Osteoblast (primary cell): ENCODE measurements at places on chromosomes 6 and 20. TPM values are rescaled to one million over a fixed set of nuclear protein-coding genes. Genes with fewer than 3 reads are reported as not detected.

SLC25A27 gene
- 9.4 and 10.5 TPM in 2 replicates for total RNA-seq

TOX2 gene
- total RNA-seq: 0.88 and 1.1 TPM in 2 replicates

GHRH gene
- total RNA-seq: not detected in 2 replicates

MYL9 gene
- total RNA-seq: 135 and 141 TPM in 2 replicates

ARMC2 gene
- 1.4 and 2.7 TPM in 2 replicates for total RNA-seq

RIPPLY2 gene
- under 0.01 TPM in 1 of 2 replicates, not detected in the other for total RNA-seq

AVP gene
- not detected in 2 replicates for total RNA-seq

SMPD2 gene
- 14.8 and 15.0 TPM in 2 replicates for total RNA-seq

DNA sequence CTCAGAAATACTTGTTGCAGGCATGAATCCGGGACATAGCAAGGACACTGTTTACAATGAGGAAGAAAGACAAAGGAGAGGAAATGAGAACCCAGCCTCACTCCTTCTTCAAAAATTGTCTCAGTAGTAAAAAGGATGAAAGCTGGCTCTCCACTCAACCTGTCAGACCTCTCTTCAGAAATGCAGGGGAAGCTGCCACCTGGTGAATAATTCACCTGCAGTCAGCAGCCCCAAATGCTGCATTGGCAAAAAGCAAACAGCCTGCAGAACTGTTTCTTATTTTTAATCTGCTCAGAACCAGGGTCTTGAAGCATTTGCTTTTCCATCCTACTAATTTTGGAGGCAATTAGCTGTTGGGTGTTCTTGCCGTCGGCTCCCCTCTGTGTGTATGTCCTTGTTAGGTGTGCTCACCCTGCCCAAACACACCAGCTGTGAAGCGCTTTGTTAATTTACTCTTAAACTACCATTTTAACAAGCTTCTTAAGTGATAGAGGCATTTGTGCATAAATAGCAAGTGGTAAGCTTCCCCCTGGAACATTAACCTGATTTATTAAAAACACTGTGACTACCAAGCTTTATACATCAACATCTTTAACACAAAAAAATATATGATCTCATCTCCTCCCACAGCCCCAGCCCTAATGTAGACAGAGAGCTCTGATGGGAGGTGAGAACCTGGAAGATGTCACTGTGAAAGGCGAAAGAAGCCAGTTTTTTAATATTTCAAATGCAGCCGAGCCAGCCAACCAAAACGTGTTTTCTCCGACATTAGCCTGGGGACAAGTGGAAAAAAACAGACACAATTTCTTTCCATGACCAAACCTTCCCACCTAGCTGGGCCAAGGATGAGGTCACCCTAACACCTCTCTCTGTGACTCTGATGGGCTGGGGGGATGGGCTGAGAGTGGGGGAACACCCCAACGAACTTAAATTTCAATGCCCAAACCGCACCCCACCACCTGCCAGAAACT lies 451.0 kb upstream of the SULF2 start:
- H3K4me3 ChIP-seq: no peak overlapping the region
- H3K4me1 ChIP-seq: no peaks in the 10 kb centered on the region
- peaks cover 8% of the 10 kb centered on the region for H3K27me3 ChIP-seq
- H3K36me3 ChIP-seq: no peaks in the 10 kb centered on the region

DNA sequence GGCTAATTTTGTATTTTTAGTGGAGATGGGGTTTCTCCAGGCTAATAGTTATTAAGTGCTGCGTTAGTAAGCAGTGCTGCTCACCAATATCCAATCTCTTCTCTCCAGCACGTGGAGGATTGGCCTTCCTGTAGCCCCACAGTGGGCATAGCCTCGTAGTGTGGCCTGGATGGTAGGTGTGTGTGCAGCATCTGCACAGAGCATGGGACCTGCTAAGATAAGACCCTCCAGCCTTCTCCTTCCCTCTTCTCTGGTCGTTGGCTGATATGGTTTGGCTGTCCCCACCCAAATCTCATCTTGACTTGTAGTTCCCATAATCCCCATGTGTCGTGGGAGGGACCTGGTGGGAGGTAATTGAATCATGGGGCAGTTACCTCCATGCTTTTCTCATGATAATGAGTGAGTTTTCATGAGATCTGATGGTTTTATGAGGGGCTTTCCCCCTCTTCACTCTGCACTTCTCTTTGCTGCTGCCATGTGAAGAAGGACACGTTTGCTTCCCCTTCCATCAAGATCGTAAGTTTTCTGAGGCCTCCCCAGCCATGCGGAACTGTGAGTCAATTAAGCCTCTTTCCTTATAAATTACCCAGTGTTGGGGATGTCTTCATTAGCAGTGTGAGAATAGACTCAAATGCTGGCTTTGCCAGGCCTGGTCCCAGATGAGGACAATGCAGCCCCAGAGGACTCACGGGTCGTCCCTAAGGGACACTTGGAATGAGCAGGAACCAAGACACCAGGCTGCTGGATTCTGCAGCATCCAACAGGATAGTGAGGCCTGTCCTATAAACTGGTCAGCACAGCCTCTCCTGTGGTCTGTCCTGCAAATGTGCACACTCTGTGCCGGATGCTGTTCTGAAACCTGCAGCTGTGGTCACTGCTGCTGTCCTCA lies 63.4 kb upstream of the AFDN start:
- no peaks in the 10 kb centered on the region for H3K4me1 ChIP-seq
- no peak overlapping the region for H3K27ac ChIP-seq

DNA sequence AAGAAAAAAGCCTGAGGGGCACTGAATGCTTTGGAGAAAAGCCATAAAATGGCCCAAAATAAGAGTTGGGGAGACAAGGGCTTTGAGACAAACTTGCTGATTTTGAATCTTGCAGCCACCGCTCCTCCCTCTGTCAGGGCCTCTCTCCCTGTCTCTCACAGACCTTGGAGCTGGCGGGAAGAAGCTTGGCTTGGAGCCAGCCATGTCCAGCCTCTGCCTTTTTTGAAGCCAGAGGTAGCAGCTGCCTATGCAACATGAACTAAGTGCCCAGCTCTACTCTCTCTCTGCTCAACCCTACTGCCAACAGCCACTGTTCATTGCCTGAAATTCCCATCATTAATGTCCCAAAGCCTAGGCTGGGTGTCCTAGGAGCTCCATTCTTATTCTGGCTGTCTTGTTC lies 63.7 kb upstream of the CTNNBL1 start:
- DNase-seq: no peak
- H3K27ac ChIP-seq: no peak overlapping the region
- H3K4me3 ChIP-seq: no peak overlapping the region
- no peaks in the 10 kb centered on the region for H3K4me1 ChIP-seq
- H3K27me3 ChIP-seq: peaks cover 7% of the 10 kb centered on the region
- no peaks in the 10 kb centered on the region for H3K36me3 ChIP-seq

DNA sequence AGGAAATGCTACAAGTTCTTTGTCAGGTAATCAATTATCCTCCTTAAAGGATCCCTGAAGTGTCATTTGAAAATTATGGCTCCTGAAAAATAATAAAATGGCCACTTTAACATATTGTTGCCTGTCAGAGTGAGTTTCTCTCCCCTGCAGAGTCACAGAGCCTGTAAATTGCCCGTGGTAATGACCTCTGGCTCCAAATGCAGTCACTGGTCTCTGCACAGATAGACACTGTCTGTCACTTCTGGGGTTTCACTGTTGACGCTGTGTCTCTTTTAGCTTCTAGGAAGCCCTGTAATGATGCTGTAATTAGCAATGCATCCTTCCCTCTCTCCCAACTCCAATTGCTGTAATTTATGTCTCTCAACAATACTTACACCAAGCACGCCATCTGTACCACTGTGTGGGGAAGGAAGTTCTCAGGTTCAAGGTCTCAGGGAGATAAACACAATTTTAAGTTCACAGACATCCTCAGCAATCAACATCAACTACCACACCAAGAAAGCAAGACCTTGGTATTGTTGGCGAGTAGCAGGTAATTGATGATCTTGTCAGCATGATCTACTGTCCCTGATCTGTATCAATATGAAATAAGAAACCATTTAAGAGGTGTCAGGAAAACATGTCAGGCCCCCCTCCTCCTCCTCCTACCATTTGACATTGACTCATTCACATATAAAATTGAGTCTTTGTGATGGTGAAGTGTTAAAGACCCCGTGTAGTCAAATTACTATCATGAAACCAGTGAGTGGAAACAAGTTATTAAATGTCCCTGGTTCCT lies 91.2 kb upstream of the SULF2 start:
- H3K27me3 ChIP-seq: peaks cover 13% of the 10 kb centered on the region
- no peak overlapping the region for H3K27ac ChIP-seq
- no peaks in the 10 kb centered on the region for H3K4me1 ChIP-seq

- no peak overlapping the region for H3K27ac ChIP-seq
- H3K4me3 ChIP-seq: no peak overlapping the region
- no peak for DNase-seq
- H3K4me1 ChIP-seq: peaks cover 22% of the 10 kb centered on the region
- no peaks in the 10 kb centered on the region for H3K27me3 ChIP-seq
Measured at GRCh38 chr20:41141153-41141815, 3.9 kb downstream of the PLCG1 start.

DNA sequence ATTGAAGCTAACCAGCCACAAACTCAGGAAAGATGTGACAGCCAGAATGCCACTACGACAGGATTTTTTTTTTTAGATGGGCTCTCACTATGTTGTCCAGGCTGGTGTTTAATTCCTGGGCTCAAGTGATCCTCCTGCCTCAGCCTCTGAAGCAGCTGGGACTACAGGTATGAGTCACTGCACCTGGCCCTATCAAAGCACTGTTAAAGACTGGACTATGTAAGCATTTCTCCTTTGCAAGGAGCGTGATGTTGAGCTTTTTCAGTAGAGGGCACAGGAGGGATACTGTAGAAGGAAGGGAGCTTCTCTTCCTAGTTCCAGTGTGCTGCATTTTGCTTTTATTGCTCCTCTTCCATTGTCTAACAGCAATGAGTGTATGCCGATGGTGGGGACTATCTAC lies 35.8 kb downstream of the ZBTB9 start:
- no peaks in the 10 kb centered on the region for H3K36me3 ChIP-seq
- H3K4me1 ChIP-seq: no peaks in the 10 kb centered on the region
- H3K4me3 ChIP-seq: no peak overlapping the region

DNA sequence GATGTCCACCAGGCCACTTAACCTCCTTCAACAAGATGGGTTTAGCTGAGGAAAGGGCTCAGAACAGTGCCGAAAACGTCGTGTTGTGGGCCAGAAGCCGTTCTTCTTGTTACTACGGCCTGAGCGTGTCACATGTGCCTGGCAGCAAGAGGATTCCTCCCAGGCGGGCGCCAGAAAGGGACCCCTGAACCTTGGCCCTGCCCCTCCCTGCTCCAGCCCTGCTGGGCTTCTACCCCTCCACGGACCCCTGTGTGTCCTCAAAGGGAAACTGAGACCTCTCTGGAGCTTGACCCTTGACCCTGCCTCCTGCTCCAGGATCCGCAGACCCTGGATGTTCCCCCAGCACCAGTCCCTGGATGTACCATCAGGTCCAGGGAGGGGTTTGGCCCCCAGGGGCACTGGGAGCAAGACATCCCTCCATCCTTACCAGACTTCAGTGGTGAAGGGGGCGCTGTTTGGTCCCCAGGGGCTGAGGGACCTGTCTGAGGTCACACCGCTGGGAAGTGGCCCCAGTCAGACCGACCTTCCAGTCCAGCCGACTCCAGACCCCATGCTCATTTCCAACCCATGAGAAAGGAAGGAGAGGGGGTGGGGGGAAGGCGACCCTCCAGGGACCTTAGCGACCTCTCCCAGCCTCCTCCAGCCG lies 10.1 kb downstream of the HRH3 start:
- no peak overlapping the region for H3K4me3 ChIP-seq
- H3K36me3 ChIP-seq: no peaks in the 10 kb centered on the region
- peaks cover 23% of the 10 kb centered on the region for H3K27me3 ChIP-seq
- peak; percentile 71 for DNase-seq
- peaks cover 6% of the 10 kb centered on the region for H3K4me1 ChIP-seq
- no peak overlapping the region for H3K27ac ChIP-seq

DNA sequence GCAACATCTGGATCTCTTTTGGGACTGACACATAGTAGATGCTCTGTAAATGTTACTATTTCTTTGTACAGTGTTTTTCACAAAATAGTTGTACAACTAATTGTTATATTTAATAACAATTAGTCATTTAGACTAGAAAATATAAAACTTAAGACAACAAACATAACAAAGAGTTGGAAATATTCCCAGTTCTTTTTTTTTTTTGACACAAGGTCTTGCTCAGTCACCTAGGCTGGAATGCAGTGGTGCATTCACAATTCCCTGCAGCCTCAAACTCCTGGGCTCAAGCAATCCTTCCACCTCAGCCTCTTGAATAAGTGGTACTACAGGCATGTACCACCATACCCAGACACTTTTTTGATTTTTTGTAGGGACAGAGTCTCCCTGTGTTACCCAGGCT lies 105.8 kb downstream of the UTRN start:
- H3K36me3 ChIP-seq: no peaks in the 10 kb centered on the region
- DNase-seq: no peak
- no peak overlapping the region for H3K4me3 ChIP-seq

GRCh38 chr20:11173916-11174315 lies 500.1 kb upstream of the JAG1 start:
- H3K4me1 ChIP-seq: peaks cover 13% of the 10 kb centered on the region
- H3K36me3 ChIP-seq: no peaks in the 10 kb centered on the region
- no peak for DNase-seq
- H3K27ac ChIP-seq: no peak overlapping the region
- no peaks in the 10 kb centered on the region for H3K27me3 ChIP-seq

DNA sequence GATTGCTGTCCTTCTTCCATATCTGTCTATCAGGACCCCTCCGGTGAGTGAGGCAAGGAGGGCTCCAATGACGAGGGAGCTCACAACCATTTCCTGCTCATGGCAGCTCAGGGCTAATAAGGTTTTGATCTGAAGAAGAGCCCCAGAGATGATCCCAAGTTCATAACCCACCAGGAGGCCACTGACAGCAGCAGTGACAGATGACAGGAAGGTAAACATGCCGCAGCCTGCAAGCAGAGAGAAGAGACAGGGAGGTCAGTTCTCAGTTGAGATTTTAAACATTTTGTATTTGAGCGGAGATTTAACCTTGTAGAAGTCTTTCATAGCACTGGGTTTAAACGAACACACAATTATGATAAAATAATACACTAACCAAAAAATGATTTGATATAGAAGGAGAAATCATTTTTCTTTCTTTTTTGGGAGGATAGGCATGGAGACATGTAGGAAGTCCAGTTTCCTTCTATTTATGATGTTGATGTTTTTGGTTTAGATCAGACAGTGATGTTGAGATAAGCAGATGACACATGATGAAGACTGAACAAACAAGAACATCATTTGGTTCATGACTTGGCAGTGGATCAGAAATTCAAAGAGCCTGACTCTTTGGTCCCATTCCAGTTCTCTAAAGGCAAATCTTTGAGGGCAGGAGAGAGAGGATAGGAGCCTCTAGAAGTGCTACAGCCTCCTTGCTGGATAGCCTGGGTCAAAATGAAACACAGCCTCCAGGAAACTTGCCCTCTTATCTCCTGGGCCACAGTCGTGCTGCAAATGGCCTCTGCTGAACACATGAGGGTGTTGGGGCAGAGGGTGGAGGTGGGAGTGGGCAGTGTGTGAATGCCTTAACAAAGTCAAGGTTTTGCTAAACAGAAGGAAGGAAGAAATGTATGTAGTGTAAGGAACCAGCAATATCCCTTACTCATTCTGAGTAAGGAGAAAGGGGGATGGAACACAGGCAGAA lies 22.6 kb downstream of the SLC2A12 start:
- no peak overlapping the region for H3K27ac ChIP-seq
- H3K4me1 ChIP-seq: peaks cover 11% of the 10 kb centered on the region
- no peaks in the 10 kb centered on the region for H3K27me3 ChIP-seq
- no peaks in the 10 kb centered on the region for H3K36me3 ChIP-seq
- no peak for DNase-seq
- no peak overlapping the region for H3K4me3 ChIP-seq

GRCh38 chr6:138671351-138671750 lies 102.2 kb upstream of the CCDC28A start:
- H3K27ac ChIP-seq: no peak overlapping the region
- H3K4me1 ChIP-seq: peaks cover 14% of the 10 kb centered on the region
- no peak for DNase-seq
- H3K27me3 ChIP-seq: no peaks in the 10 kb centered on the region
- no peaks in the 10 kb centered on the region for H3K36me3 ChIP-seq
